ENCODE measurements at places on chromosomes 7 and 10.
A peak's percentile ranks its signal among the peaks of the same experiment; 100 is the strongest.

- no peak for DNase-seq
These were observed 4.4 kb upstream of the MYL10 start for GRCh38 chr7:101633511-101633910.

GRCh38 chr10:119246862-119247549 lies 39.6 kb downstream of the GRK5 start:
- DNase-seq, result no peak

DNA sequence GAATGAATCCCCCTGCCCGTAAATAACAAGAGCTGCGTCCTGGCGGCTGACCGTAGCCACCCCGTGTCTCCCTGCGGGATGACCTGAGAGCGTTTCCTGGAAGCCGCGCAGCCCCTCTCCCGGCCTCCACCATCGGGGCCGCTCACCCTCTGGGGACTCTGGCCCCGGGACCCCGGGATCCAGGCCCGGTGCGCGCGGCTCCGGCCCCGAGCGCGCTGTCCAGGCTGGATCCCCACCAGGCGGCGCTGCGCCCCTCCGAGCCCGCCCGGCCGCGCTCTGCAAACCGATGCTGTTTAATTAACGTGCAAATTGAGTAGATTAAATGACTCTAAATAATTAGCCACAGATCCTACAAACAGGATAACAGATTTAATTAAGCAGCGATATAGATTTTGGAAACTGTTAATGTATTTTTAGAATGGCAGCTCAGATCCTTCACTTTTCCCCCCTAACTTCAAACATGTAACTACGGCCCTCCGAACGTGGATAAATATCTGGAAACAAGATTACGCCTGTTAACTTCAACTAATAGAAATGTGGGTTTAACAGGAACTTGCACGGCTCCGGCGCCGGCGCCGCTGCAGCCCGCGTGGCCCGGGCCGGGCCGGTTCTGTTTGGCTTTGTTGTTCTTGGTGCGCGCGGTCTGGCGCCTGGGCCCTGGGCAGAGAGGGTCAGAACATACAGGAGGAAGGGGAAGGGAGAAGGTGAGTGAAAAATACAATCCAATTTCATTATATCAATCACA lies 7.1 kb upstream of the UNCX start:
- no peak for DNase-seq

DNA sequence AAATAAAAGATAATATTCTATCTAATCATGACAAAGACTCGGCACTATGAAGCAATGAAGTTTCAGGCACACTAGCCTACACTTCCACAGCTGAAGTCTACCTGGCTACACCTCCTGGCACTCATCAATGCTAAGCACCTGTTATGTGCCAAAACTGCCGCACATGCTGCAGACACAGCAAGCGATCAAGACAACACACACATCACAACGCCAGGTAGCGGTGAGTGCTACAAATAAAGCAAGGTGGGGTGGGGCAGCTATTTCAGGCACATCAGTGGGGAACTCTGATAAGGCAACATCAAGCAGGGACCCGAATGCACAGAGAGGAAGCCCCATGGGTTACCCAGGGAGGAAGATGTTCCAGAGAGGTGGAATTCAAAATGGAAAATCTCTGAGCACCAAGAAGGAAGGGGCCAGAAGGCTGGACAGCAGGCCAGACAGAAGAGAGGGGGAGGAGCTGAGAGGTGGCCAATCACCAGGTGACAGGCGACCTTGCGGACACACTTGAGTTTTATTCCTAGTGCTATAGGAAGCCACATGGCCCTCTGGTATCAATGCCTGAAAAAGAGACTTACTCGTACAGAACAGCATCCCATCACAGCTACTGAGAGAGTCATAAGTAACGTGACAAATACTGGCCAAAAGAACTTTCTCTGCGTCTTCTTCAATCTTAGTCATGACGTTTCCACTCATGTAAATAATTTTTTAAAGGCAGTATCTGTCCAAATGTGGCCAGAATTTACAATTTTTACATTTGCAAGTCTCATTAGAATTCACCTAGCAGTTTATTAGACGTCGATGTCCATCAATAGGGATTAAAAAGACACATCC lies 8.0 kb downstream of the PSAP start:
- no peak for DNase-seq

DNA sequence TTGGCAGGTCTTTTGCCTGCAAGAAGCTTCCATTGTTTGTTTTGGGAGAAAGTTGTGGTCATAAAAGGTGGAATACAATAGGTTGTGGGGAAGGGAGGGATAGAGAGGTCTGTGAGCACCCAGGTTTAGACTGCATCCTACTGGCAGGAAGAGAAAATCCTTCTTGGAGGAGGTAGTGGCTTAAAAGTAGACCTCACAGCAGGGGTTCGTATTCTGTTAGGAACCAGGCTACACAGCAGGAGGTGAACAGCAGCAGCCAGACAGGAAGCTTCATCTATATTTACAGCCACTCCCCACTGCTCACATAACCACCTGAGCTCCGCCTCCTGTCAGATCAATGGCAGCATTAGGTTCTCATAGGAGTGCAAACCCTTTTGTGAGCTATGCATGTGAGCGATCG lies 245.3 kb downstream of the NSUN6 start:
- no peak for DNase-seq

GRCh38 chr7:74569501-74570075 lies 87.9 kb upstream of the GTF2I start:
- no peak for DNase-seq

- DNase-seq, result no peak
These were observed 117.9 kb downstream of the LRRC18 start for GRCh38 chr10:48821692-48822091.

DNA sequence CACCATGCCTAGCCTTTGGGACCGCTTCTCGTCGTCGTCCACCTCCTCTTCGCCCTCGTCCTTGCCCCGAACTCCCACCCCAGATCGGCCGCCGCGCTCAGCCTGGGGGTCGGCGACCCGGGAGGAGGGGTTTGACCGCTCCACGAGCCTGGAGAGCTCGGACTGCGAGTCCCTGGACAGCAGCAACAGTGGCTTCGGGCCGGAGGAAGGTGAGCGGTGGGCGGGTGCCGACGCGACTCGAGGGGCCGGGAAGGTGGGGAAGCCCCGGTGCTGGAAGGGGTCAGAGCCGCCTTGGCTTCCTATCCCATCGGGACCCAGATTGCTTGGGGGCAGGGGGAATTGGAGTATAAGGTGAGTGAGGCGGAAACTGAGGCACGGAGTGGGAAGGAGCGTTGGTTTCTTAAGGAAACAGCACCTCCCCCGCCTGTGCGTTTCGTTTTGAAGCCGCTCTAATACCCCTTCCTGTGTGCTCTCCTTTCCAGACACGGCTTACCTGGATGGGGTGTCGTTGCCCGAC lies 547 bp downstream of the DDIT4 start:
- DNase-seq, result no peak

GRCh38 chr10:89280508-89280907 lies 21.3 kb upstream of the IFIT2 start:
- no peak for DNase-seq

- no peak for DNase-seq
These were observed 79.4 kb upstream of the PCGF5 start for GRCh38 chr10:91140995-91141549.

DNA sequence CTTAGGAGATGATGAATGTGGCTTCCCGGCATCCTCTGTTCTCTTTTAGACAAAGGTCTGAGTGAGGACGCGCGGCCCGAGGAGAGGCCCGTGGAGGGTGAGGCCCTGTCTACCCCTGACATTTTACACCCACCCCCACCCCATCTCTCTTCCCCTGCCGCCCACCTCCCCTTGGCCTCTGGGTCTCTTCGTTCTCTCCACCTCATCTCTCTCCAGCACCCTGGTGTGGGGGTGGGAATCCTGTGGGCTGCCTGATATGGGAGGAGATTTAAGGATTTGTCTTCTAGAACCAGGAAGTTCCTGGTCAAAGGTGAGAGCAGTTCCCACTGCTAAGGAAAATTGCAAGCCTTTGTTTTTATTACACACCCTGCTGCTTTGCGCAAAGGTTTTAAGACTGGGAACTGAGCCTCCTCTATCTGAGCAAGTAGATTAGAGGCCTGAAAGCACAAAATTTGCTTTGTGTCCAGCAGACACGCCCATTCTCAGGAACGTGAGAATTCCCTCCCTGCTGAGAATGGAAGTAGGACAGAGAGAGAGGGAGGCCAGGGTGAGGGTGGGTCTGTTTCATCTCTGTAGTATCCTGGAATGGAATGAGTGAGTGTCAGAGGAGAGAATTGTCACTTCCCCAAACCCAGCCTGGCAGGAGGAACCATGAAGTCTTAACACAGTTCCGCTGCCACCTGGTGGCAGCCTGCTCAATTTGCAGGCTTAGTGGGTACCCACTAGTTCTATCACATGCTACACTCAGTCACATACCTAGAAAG lies 91.2 kb downstream of the GTF2IRD1 start:
- DNase-seq, result peak; percentile 18

DNA sequence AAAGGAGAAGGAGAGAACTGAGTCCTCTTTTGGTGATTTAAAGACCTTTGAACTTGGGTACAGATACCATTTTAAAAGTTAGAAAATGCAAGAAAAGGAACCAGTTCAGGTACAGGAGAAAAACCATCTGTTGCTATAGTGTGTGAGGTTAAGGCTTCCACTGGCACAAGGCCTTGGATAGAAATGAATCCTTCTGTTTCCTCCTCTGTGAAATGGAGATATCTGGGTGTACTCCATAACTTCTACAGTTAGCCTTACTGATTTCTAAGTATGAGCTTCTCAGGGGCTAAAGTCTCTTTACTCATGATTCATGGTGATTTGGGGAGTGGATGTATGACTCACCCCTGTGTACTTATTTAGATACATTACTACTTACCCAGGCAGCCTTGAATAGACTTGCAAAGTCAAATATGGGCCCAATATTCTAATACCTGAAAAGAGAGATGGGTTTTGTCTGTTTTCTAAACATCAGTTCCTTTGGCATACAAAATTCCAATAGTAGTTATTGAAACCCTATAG lies 117.2 kb upstream of the ADO start:
- DNase-seq, result no peak

- no peak for DNase-seq
These were observed 63.3 kb upstream of the KMT2E start for GRCh38 chr7:104950754-104951153.

- no peak for DNase-seq
These were observed 62.2 kb downstream of the GRID1 start for GRCh38 chr10:86304436-86304835.

- no peak for DNase-seq
These were observed 402.9 kb downstream of the PHF14 start for GRCh38 chr7:11376529-11376928.

- DNase-seq, result no peak
These were observed 883.5 kb downstream of the SORCS1 start for GRCh38 chr10:106280896-106281460.

- no peak for DNase-seq
These were observed 39.9 kb upstream of the NRBF2 start for GRCh38 chr10:63093227-63093626.

DNA sequence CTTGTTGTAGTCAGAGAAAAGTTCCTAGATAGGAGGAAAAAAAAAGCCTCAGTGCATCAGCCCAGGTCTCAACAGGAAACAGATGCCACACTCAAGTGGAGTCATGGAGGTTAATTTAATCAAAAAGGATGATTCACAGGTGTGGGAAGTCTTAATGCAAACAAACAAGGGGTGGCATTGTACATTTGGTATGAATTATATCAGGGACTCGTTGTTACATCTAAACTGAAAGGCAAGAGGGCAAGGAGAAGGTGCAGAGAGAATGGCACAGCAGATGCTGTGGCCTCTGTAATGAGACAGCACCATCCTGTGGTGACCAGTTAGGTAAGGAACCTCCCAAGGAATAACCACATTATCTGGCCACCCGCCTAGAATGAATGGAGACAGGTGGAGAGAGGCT lies 133.7 kb downstream of the PTPRZ1 start:
- DNase-seq, result no peak

- no peak for DNase-seq
These were observed 5.1 kb upstream of the ZNF32 start for GRCh38 chr10:43653746-43654145.

GRCh38 chr10:100724531-100725027 lies 20.8 kb upstream of the PAX2 start:
- DNase-seq, result no peak

DNA sequence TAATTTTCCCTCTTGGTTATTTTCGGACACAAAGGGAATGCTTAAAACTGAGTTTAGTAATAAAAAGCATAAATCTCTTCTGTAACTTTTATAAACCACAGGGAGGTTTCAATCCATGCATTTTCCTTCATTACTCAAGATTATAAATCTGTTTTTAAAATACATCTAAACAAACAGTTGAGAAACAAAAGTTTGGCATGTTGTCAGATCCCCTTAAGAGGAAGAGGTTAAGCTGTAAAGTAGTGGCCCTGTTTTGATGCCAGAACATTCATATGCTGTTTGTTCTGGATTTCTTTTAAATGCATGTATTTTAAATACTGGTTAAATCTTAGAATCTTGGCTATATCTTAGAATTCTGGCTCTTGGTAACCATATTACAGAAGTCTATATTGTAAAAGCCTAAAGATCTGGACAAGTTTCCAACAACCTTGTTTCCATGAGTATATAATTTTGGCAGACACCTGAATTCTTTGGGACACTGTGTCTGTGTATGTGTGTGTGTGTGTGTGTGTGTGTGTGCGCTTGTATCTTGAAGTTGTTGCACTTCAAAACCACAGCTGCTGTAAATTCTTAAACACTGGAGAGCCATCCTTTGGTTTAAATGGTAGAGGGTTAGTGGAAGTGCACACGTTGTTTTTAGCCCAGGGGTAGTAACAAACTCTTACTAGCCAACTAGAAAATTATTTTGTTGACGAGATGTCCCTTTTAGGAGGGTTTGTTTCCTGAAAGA lies 6.8 kb upstream of the SEMA4G start:
- DNase-seq, result no peak

DNA sequence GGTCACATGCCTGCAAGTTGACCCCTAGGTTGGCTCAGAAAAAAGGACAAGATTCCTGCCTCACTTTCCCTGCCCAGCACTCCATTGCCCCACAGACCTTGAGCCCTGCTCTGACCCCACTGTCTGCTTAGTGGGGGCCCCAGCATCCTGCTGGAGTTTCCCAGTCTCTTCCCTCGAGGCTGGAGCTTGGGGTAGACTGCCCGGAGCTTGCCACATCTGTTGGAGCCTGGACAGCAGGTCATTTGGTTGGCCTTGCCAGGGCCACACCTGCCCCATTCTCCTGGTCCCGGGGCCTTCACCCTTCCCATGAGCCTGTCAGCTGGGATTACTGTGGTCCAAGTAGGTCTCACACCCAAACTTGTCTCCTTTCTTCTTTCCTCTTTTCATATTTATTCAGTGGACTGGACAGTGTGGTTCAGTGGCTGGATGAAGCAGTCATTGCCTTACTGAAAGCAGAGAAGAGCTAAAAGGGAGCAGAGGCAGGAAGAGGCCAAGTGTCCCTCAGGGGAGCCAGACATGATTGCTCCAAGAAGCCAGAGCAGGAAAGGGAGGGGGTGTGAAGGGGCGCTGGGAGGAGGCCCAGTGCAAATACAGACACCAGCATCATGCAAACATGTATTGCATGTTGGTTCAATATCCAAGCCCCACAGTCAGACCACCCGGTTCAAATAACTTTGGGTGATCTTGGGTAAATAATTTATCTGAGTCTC lies 56.2 kb upstream of the CACUL1 start:
- no peak for DNase-seq

Measured in NCI-H187 treated with DMSO at 0.1 percent for 48 hours (cell line).